HL-60 (cell line): ENCODE measurements at places on chromosomes 3 and 15.

DNA sequence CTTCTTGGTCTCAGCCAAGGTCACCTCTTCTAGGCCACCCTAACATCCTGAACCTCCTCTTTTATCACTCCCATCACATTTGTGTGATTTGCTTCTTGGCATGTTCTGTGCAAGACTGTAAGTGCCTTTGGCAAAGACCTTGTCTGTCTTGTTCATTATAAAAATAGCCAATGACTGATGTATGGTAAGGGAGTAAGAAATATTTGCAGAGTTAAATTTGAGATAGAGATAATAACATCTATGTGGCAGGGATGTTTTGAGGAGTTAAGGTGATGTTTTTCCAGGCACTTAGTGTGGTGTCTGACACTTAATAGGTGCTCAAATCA is 202.3 kb downstream of the CADPS start:
- DNase-seq, result no peak

- no peak for DNase-seq
Observed at GRCh38 chr3:174346141-174346540, 513.0 kb upstream of the NAALADL2 start.

GRCh38 chr15:68849497-68849896 is 28.8 kb upstream of the ANP32A start:
- no peak for DNase-seq

DNA sequence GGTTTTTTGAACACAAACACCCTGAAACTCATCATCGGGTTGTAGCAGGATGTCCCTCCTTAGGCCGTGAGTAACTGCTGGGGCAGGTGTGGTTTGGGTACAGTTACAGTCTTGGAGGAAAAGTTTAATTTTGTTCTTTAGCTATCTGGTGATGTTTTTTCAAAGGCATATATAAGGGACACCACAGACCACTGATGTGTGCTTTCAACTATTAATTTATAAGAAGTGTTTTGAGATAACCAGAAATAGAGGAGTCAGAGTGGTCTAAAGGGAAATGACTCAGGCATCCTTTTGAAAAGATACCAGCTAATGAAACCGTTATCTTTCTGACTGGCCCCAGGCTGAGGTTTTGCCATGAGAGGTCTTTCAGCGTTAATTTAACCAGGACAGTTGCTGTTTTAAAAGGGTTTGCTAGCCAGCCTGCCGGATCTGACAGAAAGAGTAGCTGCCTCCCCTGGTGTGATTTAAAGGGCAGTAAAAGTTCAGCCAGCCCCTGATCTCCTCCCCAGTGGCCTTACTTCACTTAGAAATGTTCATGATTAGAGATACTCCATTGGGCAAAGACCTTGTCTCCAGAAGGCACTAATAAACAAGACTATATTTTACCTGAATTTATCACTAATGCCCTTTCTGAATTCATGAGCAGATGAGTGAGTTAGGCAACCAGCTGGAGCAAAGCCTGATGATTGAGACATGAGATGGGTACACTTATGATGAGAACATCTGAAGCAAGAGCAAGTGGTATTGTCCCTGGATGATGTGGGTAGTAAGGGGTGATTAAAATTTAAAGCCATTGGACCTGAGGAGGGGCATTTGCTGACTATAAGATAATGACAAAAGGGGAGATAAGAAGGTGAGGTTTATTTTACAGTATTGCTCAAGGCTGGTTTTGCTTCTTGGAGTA is 482.5 kb upstream of the TBL1XR1 start:
- no peak for DNase-seq

DNA sequence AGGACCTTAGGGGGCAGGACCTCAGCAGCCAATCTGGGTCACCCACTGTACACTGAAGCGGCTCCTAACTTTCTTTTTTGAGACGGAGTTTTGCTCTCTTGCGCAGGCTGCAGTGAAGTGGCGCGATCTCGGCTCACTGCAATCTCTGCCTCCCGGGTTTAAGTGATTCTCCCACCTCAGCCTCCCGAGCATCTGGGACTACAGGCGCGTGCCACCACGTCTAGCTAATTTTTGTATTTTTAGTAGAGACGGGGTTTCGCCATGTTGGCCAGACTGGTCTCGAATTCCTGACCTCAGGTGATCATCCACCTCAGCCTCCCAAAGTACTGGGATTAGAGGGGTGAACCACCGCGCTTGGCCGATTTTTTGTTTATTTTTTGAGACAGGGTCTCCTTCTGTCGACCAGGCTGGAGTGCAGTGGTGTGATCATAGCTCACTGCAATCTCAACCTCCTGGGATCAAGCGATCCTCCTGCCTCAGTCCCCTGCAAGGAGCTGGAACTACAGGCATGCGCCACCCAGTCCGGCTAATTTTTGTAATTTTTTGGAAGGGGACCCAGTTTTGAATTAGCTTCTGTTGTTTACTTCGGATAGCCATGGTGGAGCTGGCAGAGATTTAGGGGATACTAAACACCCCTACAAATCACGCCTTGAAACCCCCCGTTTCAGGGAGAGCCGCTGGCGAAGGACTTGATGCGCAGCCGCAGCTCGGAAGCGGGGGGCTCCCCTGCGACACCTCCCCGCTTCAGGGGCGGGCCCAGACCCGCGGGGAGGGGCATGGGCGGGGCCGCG is 1.5 kb upstream of the CLK3 start:
- no peak for DNase-seq

GRCh38 chr3:156687023-156687422 is 12.6 kb downstream of the TIPARP start:
- no peak for DNase-seq

GRCh38 chr15:101161656-101162055 is 90.2 kb downstream of the CHSY1 start:
- no peak for DNase-seq

DNA sequence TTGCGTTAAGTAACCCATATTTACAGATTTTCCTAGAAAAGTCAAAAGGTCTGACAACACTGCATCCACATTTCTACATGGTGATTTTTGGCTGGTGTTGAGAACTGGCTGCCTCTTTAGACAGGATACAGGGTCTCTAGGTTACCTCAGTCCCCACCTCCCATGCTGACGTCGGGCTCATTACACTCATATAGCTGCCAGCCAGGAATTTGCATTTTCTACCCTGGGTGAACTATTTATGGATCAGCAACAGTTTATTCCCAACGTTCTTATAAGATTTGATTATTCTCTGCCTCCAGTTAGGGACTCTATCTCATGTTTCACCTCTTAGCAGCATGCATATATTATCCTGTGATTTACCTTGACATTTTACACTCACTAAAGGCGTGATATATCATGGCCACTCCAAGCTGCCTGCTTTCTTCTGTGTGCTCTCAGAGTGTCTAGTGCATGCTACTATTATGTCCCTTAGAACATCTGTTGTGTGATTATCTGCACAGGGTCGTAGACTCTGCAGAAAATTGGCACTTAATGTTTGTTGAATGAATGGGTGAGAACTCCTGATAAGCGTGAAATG is 49.0 kb downstream of the CLDN11 start:
- no peak for DNase-seq

DNA sequence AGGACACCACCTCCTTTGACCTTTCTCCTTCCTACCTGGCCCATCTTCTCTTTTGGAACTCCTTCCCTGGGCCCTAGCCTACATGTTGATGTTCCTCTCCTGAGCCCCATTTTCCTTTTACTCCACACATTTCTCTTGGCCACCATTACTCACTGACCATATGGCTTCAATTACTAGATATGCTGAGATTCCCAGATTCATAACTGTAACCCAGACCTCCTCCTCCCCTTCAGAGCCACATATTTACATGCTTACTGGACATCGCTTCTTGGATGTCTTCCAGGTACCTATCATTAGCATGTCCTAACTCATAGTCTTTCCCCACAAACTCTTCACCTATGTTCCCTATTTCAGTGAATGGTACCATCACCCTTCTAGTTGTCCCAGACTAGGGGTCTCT is 24.4 kb upstream of the TRIM59 start:
- DNase-seq, result no peak

- DNase-seq, result peak; percentile 78
Observed at GRCh38 chr15:69313432-69314000, 14.8 kb downstream of the PAQR5 start.

DNA sequence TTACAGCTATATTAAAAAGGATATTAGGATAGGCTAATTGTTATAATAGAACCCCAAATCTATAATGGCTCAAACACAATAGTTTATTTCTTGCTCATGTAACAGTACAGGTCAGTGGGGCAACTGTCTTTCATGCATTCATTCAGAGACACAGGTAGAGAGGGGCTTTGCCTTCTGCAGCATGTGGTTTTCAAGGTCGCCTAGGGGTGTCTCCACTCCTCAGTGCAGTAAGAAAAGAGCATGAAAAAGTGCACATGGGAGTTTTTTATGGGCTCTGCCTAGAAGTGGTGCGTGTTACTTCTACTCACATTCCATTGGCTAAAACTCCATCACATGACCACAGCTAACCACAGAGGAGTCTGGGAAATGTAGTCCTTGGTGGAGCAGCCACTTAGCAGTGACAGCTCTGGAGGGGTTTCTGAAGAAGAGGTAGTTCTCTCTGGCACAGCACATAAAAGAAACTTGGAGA is 1.8 kb downstream of the ZBTB38 start:
- peak; percentile 60 for DNase-seq

- DNase-seq, result no peak
Observed at GRCh38 chr15:45715528-45715927, 80.7 kb downstream of the SQOR start.

DNA sequence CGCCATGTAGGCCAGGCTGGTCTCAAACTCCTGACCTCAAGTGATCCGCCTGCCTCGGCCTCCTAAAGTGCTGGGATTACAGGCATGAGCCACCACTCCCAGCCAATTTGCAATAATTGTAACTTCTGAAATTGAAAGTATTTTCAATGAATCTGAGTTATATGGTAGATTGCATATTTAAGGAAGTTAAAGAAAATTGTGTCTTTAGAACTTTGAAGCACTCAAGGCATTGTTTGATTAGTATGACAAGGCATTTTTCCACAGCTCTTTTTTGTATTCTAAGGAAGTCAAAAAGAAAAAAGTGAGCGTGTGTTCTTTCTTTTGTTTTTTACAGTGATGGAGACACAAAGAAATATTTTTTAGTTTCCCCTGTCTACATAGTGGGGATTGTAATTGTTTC is 15.7 kb upstream of the RPLP1 start:
- DNase-seq, result no peak

DNA sequence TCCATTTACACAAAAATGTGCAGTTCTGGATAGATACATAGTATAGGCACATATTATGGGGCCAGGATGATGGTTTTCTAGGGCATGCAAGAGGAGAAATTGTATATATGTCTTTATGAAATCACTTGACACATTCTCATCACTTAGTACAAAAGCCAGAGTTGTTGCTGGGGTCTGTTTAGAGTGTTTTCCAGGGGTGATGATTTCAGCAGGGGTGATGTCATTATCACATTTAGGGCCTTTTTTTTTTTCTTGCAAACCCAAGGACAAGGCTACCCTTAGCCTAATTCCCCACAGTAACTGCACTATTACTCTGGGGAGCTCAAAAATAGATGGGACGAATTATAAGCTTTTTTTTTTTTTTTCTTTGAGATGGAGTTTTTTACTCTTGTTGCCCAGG is 3.6 kb downstream of the ZNF589 start:
- no peak for DNase-seq

DNA sequence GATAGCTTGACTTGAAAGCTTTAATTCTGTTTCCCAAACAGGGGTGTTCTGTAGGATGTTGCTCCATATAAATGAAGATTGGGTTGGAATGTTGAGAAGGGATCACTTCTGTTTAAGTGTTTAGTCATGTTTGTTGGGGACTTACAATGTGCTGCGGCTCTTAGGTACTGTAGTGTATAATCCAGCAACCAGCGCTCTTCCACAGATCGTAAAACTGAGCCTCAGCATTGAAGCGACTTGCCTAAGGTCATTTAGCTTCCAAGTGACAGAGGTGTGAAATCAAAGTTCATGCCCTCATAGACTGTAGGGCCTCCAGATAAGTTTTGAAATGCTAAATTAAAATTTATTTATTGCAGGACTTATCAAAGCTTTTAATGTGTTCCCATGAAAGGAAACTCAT is 1.8 kb downstream of the MKRN2 start:
- DNase-seq, result no peak

DNA sequence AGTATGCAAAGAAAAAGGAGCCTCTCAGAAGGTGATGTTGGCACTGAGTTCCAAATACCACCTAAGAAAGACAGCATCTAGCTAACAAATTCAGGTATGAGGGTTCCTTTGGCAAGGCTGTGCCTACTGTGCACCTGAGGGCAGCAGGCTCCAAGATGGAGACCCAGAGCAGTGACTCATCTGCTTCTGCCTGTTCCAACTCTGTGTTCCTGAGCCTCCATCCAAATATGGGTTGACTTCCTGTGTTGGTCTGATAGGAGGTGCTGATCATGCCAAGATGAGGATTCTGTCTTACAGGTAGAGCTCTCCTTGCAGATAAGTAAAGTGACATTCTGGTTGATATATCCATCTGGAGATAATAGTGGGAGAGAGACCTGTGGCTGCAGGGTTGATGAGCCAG is 26.0 kb downstream of the SV2B start:
- no peak for DNase-seq

GRCh38 chr15:93291380-93291779 is 202.4 kb upstream of the RGMA start:
- DNase-seq, result no peak

DNA sequence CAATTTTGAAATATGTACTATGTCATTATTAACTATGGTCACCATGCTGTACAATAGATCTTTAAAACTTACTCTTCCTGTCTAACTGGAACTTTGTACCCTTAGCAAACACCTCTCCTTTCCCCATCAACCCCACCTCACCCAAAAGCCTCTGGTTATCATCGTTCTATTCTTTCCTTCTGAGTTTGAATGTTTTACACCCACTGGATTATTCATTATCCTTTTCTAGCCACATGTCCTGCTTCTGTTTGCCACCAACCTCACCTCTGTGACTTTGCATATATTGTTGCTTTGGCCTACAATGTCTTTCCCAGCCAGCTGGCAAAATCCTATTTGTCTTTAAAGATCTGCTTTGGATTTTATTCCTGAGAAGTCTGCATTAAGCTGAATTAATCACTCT is 102.6 kb upstream of the TSPAN3 start:
- no peak for DNase-seq

- no peak for DNase-seq
Observed at GRCh38 chr3:185009650-185010049, 143.2 kb downstream of the C3orf70 start.

GRCh38 chr15:45117308-45118130 is 3.4 kb downstream of the DUOXA2 start:
- no peak for DNase-seq

GRCh38 chr3:98555025-98555379 is 23.2 kb downstream of the GPR15 start:
- no peak for DNase-seq

- no peak for DNase-seq
Observed at GRCh38 chr3:111616417-111617105, 21.4 kb upstream of the ZBED2 start.
